DMS79 treated with DMSO at 0.1 percent for 48 hours (cell line): ENCODE measurements at places on chromosomes 1 and 21.

- no peak for DNase-seq
Measured at GRCh38 chr1:111649648-111650047, 30.1 kb downstream of the RAP1A start.

- no peak for DNase-seq
Measured at GRCh38 chr21:33078907-33079582, 9.1 kb downstream of the OLIG1 start.

DNA sequence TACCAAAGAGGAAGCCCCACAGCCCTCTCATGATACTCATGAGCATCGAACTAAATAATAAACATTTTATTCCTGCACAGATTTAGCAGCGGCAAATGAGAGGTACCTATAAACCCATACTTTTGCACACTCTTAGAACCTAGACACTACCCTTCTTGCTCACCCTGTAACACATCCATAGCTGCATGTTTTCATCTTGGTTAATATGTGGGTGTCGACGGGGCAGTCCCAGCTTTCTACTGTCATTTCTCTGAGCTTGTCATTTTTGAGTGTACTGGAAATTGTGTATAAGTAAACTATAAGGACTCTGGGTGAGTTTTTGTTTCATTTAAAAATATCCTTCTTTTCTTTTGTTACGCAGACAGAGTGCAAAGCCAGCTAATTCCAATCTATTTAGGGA is 25.5 kb downstream of the OVGP1 start:
- DNase-seq, result no peak

- no peak for DNase-seq
Measured at GRCh38 chr1:170567214-170567613, 35.2 kb downstream of the GORAB start.

DNA sequence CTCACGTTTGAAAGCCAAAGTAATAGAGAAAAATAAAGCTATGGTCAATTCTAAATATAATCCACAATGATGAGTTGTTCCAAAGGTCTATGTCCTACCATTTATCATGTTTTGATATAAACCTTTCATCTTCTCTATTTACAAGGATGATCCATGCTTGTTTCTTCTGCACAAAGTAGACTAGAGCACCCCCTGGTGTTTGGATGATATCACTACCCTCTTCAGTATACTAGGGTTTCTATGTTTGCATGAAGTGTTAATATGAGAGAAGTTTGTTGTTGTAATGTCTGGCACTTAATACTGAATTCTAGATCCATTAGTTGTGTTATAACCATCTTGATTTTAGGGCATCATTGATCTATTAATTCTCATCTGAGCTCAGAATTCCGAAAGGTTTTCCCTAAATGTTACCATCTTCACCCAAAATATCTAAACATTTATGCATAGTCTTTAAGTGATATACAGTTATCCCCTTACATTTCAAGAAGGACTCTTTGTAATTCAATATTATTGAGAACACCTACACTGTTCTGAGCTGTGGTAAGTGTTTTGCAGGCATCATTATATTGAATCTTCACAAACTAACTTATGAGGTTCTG is 21.1 kb downstream of the CLDN8 start:
- no peak for DNase-seq

GRCh38 chr1:110746644-110747259 is 72.0 kb upstream of the KCNA3 start:
- no peak for DNase-seq

GRCh38 chr1:6393400-6394187 is at the start of gene ACOT7:
TSS of gene ACOT7 (minus strand) at chr1:6393767. CDS start at chr1:6393399, 368 bp downstream.
- peak; percentile 90 for DNase-seq

GRCh38 chr1:93698329-93699048 is 16.9 kb upstream of the BCAR3 start:
- DNase-seq, result no peak

DNA sequence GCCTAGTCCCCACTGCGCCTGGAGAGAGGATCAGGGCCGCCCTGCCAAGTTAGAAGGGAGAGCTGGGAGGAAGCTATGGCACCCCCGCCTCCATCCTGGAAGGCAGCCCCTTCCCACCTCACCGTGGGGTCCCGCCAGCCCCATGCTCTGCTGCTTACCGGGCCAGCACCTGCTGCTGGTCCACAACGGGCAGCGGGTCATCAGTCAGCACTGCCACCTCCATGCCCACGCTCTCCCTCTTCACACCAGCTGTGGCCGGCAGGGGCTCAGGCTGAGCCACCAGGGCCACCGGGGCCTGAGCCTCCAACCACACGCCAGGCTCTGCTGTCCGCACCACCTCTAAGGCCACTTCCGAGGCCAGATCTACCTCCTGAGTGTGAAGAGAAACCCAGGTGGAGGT is 23.5 kb upstream of the DDOST start:
- DNase-seq, result no peak

GRCh38 chr1:93471911-93472310 is 24.0 kb downstream of the FNBP1L start:
- DNase-seq, result peak; percentile 8

- no peak for DNase-seq
Measured at GRCh38 chr1:42926235-42926878, 32.3 kb downstream of the SLC2A1 start.

- no peak for DNase-seq
Measured at GRCh38 chr1:172815740-172816139, 156.8 kb downstream of the FASLG start.

- no peak for DNase-seq
Measured at GRCh38 chr1:200128944-200129879, 101.7 kb downstream of the NR5A2 start.

DNA sequence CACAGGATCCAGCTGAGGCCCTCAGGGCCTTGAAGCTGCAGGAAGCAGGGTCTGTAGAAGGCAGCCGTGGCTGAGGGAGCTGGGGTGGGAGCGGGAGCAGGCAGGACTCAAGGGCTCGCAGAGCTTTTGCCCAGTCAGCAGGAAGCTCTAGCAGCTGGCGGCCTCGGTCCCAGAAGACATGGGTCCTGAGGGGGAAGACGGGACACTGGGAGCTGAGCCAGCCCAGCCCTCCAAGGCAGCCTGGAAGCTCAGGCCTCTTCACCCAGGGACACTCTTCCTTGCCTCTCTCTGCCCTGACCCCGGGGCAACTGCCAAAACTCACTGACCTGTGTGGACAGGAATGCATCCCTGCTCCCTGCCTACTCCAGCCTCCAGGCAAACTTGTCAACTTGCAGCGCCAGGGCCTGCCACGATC is 8.9 kb downstream of the ADGRB2 start:
- peak; percentile 55 for DNase-seq

DNA sequence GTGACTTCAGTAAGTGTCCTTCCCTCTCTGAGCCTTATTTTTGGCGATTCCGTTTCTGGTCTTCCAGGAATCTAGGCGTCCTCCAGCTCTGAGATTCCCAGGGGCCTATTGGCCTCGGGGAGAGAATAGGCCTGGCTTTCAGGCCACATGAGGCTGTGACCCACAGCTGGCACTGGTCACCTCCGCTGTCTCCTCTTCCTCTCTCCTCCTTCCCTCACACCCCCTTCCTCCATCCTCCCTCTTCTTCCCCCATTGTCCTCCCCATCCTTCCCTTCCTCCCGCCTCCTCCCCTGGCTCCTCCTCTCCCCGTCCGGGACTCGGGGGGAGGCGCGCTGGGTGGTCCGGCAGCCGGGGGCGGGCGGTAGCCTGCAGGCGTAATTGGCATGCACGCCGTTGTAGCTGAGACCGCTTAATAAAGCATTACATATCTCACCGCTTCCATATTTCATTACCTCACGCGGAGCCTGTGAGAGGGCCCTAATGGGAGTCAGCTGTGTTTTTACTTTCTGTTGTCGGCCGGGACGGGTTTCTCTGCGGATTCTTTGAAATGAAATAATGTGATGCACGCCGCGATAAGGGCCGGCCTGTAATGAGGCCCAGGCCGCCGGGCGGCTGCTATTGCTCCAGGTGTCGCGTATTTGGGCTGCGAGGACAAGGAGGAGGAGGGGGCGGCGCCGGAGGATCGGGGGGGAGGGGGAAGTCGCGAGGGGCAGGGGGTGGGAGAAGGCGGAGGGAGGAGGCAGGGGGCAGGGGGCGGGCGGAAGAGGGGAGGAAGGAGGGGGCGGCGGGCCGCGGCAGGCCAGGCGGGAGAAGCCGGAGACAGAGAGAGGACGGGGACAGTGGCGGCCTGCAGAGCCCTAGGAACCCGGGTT is 95.3 kb downstream of the FOXD2 start:
- peak; percentile 80 for DNase-seq

GRCh38 chr1:225638853-225639252 is 14.1 kb downstream of the ENAH start:
- no peak for DNase-seq

- peak; percentile 81 for DNase-seq
Measured at GRCh38 chr1:5992814-5993555, 760 bp upstream of the NPHP4 start.

- no peak for DNase-seq
Measured at GRCh38 chr1:183476081-183476480, 3.8 kb downstream of the SMG7 start.

GRCh38 chr1:205976708-205977401 is 26.3 kb downstream of the RAB7B start:
- DNase-seq, result peak; percentile 24

DNA sequence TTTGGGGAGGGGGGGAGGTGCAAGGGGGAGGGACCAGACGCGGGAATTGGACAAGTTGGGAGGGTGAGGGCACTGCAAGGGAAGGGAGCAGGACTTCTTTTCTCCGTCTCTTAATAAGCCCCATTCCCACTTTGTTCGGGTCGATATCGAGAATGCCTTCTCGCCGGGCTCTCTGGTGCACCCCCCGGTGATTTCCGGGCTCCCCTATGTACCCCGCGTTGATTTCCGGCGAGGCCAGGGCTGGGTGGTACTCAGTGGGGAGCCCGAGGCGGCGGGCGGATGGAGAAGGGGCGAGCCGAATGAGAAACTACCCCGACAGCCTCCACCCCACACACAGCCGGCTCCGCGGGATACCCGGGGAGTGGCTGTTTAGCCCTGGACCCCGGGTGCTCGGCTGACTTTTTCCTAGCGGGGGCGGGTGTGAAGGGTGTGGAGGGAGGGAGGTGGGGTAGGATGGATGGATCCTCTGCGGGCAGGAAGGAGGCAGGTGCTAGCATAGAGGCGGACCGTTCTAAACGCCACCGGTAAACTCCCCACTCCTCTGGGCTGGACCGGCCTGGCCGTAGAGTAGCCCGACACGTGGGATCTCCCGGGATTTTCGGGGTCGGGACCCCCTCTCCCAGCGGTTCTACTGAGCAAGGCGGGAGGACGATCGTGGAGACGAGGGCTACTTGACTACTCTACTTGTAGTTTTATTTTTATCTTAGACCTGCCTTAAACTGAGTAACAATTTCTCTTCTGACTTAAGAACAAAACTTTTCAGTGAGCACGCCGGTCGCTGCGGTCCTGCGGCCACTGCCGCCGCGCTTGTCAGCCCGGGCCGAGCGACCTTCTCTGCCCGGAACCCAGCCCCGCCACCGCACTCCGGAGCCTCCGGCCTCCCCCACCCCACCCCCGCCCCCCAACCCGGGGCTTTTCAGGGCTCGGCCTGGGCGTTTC is 1.0 kb downstream of the RNF220 start:
- no peak for DNase-seq

DNA sequence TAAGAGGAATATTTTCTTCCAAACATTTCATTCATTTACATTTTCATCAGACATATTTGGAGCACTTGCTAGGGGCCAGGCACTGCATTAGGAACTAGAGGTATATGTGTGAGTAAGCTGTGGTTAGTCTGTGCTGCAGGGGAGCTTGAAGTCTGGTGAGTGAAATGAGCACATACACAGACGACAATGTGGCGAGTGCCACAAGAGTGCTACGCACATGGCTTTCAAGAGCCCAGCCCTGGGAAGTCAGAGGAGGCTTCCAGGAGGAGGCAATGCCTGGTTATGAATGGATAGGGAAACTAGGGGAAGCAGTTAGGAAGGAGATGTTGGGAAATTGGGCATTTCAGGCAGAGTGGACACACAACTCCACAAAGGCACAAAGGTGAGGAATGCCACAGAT is 171.8 kb downstream of the IER5 start:
- DNase-seq, result no peak

DNA sequence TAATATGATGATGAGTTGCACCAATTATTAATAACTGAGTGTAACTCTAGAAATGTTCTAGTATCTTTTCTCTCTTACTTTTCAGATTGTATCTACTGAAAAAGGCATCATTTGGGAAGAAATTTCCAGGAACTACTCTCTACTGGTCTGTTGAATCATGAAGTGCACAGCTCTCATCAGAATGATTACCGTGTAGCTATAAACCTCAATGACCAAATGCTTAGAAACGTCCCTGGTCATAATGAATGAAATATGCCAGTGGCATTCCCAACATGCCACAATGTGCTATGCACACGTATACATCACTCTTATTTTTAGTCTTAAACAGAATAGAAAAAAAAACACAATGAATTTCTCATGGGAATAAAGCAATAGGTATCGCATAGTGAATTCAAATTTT is 534.3 kb upstream of the OLFM3 start:
- DNase-seq, result no peak

- DNase-seq, result no peak
Measured at GRCh38 chr21:42317826-42318746, 2.9 kb upstream of the TFF3 start.

GRCh38 chr1:47214549-47214948 is 17.5 kb downstream of the TAL1 start:
- no peak for DNase-seq

DNA sequence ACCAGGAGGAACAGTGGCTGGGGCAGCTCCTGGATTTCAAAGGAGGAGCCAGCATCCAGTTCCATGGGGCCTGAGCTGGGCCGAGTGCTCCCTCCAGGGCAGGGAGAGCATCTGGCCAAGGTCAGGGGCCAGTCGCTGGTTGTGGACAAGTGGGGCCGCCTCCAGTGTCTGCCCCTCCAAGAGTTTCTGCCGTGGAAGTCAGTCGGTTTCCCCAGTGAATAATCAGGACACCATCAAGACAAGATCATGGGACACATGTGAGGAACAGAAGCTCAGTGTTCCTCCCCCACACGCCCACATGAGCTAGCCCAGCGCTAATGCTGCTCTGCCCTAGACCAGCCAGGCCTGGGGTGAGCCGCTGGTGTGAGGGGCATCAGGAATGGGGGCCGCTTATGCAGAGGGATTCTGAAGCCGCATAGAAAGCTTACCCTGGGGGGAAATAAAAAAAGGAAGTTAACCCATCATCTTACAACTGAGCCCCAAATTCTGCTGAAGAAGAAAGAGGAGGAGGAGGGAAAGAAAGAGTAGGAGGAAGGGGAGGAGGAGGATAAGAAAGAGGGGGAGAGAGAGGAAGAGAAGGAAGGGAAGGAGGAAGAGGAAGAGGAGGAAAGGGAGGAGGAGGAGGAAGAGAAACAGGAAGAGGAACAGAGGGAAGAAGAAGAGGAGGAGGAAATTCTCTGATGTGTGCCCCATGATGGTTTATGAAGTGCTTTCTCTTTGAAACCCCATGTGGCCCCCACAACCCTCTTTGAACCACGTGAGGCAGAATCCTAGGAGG is 198.4 kb downstream of the MATN1 start:
- no peak for DNase-seq

DNA sequence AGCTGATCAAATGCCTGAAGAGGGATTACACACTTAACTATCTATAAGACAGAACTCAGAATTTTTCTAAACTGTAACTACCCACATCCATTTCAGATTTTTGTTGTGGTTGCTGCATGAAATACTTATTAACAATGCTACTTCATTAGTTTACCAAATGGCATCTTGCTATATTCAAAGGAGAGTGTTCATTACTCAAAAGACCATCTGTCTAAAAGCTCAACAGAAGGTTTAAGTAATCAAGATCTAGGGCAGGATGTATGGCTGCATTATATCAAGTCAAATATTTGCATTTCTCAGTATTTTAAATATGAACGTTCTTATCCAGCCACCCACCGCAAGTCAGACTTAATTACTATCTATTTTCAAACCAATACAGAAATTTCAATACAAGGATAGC is 79.9 kb downstream of the SIPA1L2 start:
- no peak for DNase-seq
